Thyroid gland (tissue), 4 donors: ENCODE measurements at places on chromosomes 7 and 10. TPM values are rescaled to one million over a fixed set of nuclear protein-coding genes. Genes with fewer than 3 reads are reported as not detected.

- no peak within 1 kb of the TSS for H3K27ac ChIP-seq
- H3K4me3 ChIP-seq = no peak within 1 kb of the TSS
- no peaks in the 10 kb centered on the region for H3K27me3 ChIP-seq
These were observed at the start of gene LRRC17 for GRCh38 chr7:102912742-102913141. LRRC17 (plus strand) TSS chr7:102913000; CDS start chr7:102933914, 20,914 bp downstream.

GRCh38 chr7:153698046-153698445, 354.2 kb upstream of the DPP6 start:
- H3K27me3 ChIP-seq = no peaks in the 10 kb centered on the region
- no peak overlapping the region for H3K4me3 ChIP-seq
- no peaks in the 10 kb centered on the region for H3K36me3 ChIP-seq

DNA sequence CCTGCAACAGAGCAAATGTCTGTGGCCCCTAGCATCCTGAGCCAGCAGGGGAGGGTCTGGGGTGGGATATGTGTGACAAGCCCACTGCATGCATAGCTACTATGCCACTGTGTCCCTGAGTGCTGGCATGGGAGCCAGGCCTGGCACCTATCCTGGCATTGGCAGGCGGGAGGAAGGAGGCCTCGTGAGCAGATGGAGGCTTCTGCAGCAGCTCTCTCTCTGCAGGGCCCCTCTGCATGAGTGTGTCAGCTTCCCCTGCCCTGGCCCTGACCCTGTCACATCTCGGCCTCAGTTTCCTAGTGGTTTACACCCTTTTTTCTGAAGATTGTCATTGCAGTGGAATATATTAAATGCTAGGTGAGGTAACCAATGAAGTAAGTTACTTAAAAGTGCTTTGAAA, 13.1 kb upstream of the IMPDH1 start:
- H3K27ac ChIP-seq = no peak overlapping the region
- no peak for DNase-seq
- no peaks in the 10 kb centered on the region for H3K36me3 ChIP-seq
- no peak overlapping the region for H3K4me3 ChIP-seq

Gene CARD11
- 2.5 TPM for total RNA-seq

Gene SPDYE9
- not detected for total RNA-seq

DNA sequence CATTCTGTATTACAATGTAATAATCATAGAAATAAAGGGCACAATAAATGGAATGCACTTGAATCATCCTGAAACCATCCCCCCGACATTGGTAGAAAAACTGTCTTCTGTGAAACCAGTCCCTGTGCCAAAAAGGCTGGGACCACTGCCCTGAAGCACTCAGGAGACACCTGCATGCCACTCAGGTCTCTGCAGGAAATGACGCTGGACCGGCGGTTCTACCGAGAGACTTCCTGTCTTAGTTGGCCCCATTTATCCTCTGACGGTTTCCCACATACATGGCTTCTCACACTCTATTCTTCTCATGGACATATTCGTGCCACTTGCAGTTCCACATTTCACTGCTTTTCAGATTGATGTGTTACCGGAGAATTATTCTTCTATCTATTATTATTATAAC, 617.5 kb downstream of the SDK1 start:
- H3K4me1 ChIP-seq = no peaks in the 10 kb centered on the region
- no peak overlapping the region for H3K27ac ChIP-seq
- no peaks in the 10 kb centered on the region for H3K27me3 ChIP-seq
- H3K36me3 ChIP-seq = no peaks in the 10 kb centered on the region
- no peak overlapping the region for H3K4me3 ChIP-seq

DNA sequence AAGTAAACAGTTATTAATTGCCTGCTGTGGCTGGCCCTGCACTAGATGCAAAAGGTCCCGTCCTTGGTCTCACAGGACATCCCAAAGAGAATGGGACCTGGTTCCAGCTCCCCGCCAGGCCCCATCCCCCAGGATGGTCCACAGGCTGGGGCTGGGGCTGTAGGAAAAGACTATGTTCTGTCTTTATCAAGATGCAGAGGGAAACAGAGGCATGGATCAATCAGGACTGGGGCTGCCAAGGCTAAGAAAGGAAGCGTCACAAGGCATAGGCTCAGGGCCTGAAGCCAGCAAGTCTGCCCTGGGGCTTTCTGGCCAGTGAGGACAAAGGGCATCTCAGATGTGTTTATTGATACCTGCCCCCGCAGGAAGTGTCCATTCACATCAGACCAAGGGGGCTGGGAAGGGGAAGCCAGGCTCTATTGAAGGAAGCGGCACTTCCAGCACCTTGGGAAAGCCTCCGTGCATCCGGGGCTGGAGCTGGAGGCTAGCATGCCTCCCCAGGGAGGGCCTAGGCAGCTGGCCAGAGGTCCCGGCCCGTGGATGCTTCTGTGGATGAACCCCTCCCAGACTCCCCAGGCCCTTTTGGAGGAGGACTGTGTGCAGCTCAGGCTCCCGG, 5.8 kb downstream of the VSIR start:
- H3K4me1 ChIP-seq = peaks cover 10% of the 10 kb centered on the region
- DNase-seq = no peak
- H3K27me3 ChIP-seq = no peaks in the 10 kb centered on the region
- H3K27ac ChIP-seq = peak overlapping the region; percentile 87
- no peaks in the 10 kb centered on the region for H3K36me3 ChIP-seq
- no peak overlapping the region for H3K4me3 ChIP-seq
